Pancreas (tissue), 10 donors: ENCODE measurements at places on chromosomes 7 and 10. TPM values are rescaled to one million over a fixed set of nuclear protein-coding genes. Genes with fewer than 3 reads are reported as not detected.

The SFXN3 gene
- 8.2 TPM for total RNA-seq

The SERPINE1 gene
- 3.3 TPM for total RNA-seq

The TRPV5 gene
- 0.08 TPM for total RNA-seq

The NKX1-2 gene
- not detected for total RNA-seq
